ENCODE measurements at places on chromosomes 13 and 19.

DNA sequence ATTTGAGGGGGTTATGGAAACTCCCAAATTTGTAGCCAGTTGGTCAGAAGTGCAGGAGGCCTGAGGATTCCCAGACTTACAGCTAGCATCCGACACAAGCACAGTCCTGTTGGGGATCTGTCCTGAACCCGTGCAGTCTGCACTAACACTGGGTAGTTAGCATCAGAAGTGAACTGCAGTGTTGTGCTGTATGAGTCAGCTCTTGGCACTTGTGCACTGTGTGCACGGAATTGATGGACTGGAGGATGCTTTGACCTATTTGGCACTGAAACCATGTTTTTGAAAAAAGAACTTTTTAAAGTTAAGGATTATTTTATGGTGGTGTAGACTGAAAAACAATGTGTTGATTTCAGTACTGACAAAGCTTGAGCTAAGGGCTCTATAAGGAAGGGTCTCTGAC lies 279.0 kb downstream of the NHLRC3 start:
- no peak for DNase-seq

GRCh38 chr19:45884682-45885555 lies 1.0 kb downstream of the IRF2BP1 start:
- DNase-seq: no peak

- no peak for DNase-seq
Observed at GRCh38 chr13:30681843-30682242, 53.5 kb upstream of the ALOX5AP start.

DNA sequence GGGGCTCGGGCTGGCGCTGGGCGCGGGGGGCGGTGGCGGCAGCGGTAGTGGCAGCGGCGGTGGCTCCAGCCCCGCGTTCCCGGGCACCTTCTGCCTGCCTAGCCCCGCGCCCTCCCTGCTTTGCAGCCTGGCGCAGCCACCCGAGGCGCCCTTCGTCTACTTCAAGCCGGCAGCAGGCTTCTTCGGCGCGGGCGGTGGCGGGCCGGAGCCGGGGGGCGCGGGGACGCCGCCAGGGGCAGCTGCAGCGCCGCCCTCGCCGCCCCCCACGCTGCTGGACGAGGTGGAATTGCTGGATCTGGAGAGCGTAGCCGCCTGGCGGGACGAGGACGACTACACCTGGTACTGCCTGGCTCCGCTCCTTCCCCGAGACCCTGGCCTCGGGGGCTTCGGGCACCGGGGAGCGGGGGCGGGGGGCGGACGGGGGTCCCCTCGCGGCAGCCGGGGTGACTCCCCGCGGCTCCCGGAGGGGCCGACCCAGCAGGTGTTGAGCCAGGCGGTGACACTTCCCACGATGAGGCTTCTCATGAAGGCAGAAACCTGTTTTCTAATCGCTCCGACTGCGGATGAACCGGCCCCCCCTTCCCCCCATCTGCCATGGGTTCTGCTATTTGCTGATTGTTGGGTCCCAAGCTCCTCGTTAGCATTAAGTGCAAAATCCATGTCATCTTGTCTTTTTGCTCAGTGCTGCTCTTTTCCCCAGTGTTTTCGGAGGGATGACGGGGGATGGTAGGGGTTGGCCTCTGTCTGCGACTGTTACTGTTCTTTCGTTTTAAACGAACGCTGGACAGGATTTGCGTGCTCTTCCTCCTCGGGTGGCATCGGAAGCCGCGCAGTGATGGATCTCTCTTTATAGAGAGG lies 943 bp downstream of the SLAIN1 start:
- DNase-seq: peak; percentile 13

DNA sequence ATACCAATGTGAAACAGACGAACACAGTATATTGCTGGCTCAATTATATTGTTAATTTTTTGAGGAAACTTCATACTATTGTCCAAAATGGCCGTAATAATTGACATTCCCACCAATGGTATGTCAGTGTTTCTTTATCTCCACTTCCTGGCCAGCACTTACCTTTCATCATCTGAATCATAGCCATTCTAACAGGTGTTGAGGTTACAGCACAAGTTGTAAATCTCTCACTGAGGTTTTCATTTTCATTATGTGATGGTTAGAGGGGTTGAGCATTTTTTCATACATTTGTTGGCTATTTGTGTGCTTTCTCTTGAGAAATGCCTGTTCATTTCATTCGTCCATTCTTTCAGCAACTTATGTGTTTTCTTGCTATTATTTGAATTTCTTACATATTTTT lies 824.0 kb downstream of the UQCRFS1 start:
- no peak for DNase-seq

GRCh38 chr19:46892252-46893179 lies 31.7 kb downstream of the ARHGAP35 start:
- DNase-seq: no peak

GRCh38 chr13:32045982-32046785 lies 14.6 kb downstream of the FRY start:
- DNase-seq: no peak

- no peak for DNase-seq
Observed at GRCh38 chr13:50370303-50370950, 355.2 kb downstream of the KCNRG start.

DNA sequence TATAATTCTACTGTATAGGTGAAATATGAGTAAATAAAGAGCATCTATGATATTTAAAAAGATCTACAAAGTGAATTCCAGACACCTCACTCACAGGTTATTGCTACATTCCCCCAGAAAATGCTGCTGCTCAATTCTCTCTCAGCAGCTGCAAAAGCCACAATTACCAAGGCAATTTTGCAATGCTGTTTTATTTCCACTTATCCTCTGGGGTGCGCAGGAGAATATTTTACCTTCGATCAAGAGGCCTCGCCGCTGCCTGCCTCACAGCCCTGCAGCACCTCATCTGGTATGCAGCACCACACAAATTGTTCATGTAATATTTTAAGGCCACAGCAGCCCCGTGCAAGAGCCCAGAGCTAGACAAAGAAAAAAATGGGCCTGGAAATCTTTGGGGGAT lies 333.2 kb downstream of the DNAJC15 start:
- no peak for DNase-seq

- no peak for DNase-seq
Observed at GRCh38 chr19:375395-376110, 31.0 kb upstream of the MIER2 start.

- DNase-seq: no peak
Observed at GRCh38 chr13:50401721-50402465, 386.6 kb downstream of the KCNRG start.

- no peak for DNase-seq
Observed at GRCh38 chr13:30312904-30313303, 5.6 kb upstream of the KATNAL1 start.

- no peak for DNase-seq
Observed at GRCh38 chr19:47270408-47270807, 4.3 kb upstream of the INAFM1 start.

DNA sequence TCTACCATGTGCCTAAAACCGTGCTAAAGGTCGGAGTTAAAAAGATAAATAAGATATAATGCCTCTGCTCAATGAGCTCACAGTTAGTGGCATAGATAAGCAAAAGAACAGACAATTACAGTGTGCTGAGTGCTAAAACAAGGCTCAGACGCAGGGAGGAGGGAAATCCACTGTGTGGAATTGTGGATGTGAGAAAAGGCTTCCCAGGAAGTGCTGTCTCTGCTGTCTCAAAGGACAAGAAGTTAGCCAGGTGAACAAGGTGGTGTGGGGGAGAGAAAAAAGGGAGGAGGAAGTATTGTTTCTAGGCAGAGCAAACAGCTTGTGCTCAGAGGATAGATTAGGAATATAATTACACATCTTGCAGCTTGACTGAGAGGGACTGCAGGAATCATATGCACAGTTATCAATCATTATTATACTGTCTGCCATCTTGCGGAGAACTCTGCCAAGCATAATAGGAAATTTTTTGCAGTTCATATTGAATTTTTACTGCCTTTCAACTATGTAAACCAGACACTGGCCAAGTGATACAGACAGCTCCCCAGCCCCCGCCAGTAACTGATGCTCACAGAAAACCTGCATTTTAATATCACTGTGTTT lies 9.3 kb downstream of the C13orf42 start:
- DNase-seq: no peak

DNA sequence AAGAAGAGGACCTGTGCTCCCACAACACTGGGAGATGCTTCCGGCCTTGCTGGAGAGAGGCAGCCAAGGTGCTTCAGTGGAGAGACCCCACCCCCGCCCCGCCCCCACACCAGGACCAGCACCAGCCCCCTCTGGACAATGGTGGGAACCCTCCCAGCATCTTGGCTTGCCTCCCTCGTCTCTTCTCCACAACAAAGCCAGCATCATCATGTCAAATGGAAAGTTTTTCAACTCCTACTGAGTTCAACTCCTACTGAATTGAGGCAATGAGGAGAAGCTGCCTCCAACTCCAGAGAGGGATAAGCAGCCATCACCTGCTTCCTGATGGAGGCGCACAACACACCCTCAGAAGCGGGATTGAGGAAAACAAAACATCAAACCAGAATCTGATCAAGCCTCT lies 12.8 kb downstream of the DEDD2 start:
- DNase-seq: no peak

DNA sequence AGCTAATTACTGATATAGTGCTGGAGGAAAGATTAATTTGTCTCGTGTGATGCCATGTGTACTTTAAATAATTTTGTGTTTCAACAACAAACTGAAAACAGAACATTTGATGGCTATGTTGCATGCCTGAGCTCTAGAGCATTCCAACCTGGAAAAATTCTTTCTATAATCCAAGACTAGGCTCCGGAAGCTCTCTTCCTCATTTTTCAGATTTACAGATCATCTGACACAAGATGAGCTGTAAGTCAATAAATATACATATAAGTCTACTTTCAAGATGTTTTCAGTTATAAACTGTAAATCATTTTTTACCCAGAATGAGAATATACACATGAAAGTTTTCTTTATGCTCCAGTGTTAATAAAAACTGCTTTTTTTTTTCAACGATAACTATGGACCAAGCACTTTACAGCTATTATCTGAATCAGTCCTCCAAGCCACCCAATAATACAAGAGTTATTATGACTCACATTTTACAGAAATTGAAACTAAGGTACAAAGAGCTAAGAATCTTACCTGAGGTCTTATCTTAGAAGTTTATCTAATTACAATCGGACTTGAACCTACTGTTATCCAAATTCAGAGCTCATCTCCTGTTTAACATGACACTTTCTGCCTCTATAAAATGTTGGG lies 6.4 kb upstream of the FOXO1 start:
- DNase-seq: no peak

DNA sequence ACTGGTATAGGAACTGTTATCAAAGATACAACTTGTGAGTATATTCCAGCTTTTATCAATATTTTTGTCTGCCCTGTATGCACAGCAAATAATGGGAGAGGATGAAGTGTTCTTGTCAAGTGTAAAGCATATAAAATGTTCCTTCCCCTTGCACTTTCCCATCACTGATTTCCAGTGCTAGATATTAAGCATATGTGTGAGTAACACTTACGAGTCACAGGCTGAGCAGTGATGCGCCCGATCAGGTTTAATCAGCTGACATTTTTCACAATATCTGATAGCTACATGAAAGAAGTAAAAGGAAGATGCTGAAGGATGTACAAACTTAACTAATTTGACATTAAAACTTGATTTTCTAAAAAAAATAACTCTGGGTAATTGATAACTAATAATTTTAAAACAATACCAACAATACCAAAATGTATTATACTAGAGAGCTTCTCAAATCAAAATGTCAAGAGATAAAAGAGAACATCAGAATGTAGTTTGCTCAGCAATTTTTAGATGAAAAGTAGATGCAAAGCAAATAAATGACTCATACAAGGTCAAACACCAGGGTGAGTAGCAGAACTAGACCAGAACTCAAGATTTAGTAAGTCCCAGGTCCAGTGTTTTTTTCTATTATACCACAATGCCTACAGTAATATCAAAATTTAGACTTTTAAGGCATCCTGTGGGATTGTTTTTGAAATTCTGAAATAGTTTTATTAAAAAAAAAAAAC lies 56.4 kb downstream of the ZDHHC20 start:
- no peak for DNase-seq

GRCh38 chr13:36360903-36361302 lies 14.7 kb upstream of the SPART start:
- no peak for DNase-seq

GRCh38 chr13:80011448-80012212 lies 329.3 kb downstream of the SPRY2 start:
- DNase-seq: no peak

GRCh38 chr13:27170516-27171243 lies 931 bp downstream of the USP12 start:
- DNase-seq: peak; percentile 22

DNA sequence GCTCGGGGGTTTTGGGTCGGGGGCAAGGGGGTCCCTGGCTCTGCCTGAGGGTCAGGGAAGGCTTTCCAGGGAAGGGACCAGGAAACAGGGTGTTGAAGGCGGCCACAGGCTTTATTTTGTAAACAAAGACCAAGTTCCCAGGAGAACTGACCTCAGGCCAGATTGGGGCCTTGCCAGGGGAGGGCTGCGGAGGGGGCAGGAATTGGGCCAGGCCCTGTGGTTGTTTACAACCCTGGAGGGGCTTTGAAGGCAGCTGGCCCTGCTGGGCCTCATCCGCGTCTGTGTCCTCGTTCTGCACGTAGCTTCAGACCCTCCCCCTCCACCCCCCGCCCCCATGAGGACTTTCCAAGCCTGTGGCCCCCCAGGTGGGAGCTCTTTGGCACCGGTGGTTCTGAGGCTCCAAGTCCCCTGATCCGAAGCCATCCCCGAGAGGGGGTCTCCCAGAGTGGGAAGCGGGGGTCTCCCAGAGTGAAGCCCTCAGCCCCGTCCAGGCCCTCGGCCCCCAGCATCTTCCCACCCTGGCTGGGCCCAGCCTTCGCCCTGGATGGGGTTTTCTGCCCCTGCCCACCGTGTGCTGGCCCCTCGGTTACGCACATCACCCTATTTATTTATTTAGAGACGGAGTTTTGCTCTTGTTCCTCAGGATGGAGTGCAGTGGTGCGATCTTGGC lies 13.5 kb upstream of the BSG start:
- DNase-seq: no peak

DNA sequence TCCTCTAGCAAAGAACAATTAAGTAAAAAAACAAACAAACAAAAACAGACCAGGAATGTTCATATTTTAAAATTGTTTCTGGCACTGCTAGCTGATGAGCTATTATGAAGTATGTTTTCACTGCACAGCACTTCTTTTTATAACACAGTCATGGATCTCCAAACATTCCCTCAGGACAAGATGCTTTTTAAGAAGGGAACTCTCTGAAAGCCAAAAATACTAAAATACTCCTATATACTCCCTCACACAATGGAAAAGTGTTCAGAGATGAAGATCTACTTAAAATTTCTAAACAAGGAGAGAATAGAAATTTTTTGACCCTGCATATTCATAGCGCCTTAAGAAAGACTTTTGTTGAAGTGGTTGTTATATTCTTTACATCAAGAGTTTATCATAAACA lies 926.8 kb downstream of the DIAPH3 start:
- DNase-seq: no peak

DNA sequence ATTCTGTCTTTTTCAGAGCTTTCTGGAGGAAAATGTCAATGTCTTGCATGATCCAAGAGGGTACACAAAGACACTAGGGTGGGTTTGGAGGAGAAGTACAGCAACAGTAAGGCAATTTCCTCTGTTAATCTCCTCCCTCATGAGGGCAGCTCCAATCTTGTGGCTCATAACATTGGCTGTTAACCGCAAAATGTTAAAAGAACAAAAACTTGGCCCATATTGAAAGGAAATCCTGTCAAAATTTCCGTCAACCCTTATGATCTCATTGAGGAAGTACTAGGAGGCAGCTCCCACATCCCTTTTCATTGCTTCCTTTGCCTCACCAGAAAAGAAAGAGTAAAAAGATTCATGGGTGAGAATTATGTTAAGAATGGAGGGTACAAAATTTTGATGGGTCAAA lies 11.6 kb downstream of the OXGR1 start:
- DNase-seq: no peak
